Stimulated activated CD8-positive, alpha-beta memory T cell treated with anti-CD3 and anti-CD28 coated beads, Interleukin-12 subunit alpha, Interleukin-12 subunit beta, amount 100 ng/mL, for 4 hours (primary cell): ENCODE measurements at places on chromosomes 12 and 14.

GRCh38 chr14:63401646-63402045 lies 82.9 kb upstream of the GPHB5 start:
- DNase-seq: no peak

GRCh38 chr12:32248441-32249140 lies 141.9 kb downstream of the BICD1 start:
- DNase-seq: no peak

- no peak for DNase-seq
These were observed 382.2 kb downstream of the FUT8 start for GRCh38 chr14:65794674-65795279.

DNA sequence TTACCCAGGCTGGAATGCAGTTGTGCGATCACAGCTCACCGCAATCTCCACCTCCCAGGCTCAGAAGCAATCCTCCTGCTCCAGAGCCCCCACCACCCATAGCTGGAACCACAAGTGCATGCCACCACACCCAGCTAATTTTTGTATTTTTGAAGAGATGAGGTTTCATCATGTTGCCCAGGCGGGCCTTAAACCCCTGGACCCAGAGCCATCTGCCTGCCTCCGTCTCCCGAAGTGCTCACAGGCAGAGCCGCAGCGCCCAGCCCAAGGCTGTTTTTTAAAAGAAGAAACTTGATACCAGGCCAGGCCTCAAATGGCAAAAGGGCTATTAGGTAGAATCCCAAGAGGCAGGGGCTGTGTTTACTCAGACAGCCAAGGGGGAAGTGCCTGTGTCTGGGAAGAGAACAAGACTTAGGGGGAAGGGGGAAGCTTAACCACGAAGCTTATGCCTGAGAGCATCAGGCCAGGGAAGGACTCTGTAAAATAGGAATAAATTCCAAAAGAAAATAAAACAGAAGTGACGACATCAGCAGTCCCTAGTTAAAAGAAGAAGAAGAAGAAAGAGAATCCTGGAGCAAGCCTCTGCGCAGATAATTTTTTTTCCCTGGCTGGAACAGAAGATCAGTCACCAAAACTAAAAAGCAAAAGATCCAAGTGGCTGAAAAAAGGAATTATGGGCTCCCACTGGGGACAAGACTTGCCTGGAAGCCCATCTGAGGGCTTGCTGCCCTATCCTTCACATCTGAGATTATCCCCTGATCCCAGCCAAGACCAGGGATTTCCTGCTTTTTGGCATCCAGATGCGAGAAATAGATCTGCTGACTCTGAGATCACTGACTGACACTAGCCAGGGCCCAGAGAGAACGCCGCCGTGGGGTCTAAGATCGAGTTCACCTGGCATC lies 170.5 kb downstream of the NDUFA12 start:
- DNase-seq: no peak

DNA sequence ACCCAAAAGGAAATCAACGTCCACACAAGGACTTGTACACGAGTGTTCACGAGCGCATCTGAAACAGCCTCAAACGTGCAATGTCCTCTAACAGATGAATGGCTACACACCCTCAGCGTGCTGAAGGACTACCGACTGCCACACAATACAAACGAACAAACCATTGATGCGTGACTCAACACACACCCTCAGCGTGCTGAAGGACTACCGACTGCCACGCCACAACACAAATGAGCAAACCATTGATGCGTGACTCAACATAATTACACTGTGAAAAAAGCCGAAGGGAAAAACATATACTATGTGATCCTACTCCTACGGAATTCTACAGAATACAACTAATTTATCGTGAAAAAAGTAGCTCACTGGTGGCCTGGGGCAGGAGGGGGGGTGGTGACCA lies 25.1 kb upstream of the BTBD6 start:
- no peak for DNase-seq

- DNase-seq: no peak
These were observed 123.0 kb downstream of the PLXNC1 start for GRCh38 chr12:94271351-94271750.

GRCh38 chr14:76133103-76133502 lies 18.6 kb upstream of the GPATCH2L start:
- DNase-seq: no peak

DNA sequence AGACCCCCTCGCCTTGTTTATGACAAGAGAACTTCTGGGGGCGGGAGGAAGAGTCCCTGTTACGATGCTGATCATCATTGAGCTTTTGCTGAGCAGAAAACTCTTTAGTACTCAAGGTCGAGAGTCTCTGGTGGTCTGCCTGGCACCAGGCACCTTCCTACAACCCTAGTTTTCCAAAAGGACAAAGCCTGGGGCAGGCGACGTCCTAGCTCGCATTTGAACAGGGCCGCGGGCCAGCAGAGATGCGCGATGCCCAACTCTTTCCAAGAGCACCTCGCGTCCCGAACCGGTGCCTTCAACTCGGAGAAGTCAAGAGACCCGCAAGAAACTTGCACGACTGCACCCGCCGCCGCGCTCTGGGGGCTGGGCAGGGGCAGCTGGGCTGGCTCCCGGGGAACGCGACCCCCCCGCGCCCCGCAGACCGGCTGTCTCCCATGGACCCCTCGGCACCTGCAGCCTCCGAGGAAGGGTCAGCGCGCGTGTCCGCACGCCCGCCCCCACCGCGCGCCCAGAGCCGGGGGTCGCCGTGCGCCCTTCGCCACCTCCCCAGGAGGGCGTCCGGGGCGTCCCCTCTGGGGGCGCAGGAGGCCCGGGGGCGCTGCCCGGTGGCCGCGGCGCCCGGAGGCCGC lies 377 bp upstream of the BCL7A start:
- no peak for DNase-seq

GRCh38 chr14:67581643-67582042 lies 18.4 kb downstream of the PIGH start:
- DNase-seq: no peak

DNA sequence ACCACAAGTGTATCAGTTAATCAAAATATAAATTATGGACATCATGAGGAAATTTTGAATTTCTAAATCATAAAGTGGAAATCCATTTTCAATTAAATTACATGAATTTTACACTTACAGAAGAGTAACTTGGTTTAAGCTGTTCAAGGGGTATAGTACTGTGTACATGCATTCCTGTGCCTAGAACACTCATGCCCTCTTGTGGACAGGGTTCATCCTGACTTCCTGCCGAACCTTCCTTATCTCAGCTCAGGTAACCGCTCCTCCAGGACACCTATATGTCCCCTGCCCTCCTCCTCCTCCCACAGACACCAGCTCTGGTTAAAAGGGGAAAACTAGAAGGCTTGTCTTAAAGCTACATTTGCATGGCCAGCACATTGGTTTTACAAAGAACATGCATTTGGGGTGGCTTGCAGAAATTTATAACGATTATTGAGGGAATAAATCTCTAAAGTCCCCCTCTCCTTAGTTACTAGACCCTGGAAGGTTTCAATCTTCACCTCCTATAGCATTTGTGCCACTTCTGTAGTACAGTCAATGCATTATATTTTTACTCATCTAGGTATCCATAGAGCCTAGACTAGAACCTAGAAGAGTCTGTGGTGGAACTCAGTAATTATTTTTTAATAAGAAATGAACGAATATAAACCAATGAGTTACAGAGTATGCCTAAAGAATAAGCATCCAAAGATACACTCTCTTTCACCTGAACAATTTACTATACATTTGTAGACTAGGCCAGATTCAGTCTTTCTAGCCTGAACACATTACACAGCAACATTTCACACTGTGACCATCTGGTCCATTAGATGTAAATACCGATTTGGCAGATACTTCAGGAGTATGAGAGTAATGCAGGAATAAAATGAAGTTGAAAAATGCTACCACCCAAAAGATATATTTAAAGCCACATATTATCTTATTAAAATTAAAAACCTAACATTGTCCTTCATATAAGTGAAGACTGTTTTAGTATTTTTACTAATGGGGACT lies 345.6 kb downstream of the PAWR start:
- DNase-seq: no peak

- no peak for DNase-seq
These were observed 117.4 kb downstream of the EML1 start for GRCh38 chr14:99910337-99911309.

DNA sequence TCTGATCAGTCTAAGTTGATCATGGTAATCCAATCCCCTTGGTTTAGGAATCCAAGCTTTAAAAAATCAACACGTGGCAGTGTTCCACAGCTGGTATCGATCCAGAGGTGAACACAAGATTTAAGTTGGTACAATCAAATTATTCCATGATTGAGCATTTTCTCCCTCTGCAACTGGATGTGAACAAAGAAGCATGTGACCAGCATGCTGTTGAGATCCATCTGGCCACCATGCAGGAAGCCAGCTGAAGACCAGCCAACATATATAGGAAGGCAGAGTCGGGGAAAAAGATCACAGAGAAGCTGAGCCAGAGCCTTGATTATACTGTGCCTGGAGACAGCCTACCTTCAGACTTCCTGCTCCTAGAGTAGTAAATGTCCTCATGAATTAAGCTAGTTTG lies 158.3 kb downstream of the SEC23A start:
- DNase-seq: no peak

- no peak for DNase-seq
These were observed 164.9 kb downstream of the NAV3 start for GRCh38 chr12:77995436-77996167.

- no peak for DNase-seq
These were observed 12.8 kb downstream of the CFAP73 start for GRCh38 chr12:113162102-113163029.

DNA sequence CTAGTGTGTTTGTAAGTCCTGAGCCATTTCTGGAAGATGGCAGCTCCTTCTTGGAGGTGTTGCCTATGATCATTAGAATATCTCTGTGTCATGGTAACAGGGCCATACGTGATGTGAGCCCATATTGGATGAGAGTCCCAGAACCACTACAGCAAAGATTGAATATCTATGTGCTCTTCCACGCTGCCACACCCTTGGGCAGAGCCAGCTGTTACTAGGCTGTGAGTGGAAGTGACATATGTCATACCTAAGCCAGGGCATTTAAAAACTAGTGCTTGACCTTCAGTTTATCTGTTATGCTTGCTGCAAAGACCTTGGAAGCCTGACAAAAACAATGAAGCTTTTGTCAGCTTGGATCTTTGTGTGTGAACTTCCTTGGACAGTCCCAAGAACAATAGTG lies 495.1 kb upstream of the CCDC196 start:
- DNase-seq: no peak

- DNase-seq: no peak
These were observed 32.4 kb downstream of the FERMT2 start for GRCh38 chr14:52918486-52918885.

DNA sequence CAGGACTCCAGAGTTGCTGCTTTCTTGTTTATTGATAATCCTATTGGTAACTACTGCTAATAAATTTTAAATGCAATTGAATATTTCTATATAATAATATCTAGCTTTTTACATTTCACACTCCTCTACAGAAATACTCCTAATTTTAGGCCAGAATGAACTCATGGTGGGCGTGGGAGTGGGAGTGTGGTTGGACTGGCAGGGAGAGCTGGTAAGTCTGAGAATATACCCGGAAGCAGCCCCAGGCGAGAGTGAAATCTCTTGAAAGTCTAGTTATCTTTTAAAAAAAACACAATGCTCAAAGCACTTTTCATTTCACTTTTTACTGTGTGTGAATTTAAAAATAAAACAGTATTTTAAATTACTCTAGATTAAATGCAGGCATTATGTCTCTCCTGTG lies 4.7 kb downstream of the TMEM263 start:
- no peak for DNase-seq

DNA sequence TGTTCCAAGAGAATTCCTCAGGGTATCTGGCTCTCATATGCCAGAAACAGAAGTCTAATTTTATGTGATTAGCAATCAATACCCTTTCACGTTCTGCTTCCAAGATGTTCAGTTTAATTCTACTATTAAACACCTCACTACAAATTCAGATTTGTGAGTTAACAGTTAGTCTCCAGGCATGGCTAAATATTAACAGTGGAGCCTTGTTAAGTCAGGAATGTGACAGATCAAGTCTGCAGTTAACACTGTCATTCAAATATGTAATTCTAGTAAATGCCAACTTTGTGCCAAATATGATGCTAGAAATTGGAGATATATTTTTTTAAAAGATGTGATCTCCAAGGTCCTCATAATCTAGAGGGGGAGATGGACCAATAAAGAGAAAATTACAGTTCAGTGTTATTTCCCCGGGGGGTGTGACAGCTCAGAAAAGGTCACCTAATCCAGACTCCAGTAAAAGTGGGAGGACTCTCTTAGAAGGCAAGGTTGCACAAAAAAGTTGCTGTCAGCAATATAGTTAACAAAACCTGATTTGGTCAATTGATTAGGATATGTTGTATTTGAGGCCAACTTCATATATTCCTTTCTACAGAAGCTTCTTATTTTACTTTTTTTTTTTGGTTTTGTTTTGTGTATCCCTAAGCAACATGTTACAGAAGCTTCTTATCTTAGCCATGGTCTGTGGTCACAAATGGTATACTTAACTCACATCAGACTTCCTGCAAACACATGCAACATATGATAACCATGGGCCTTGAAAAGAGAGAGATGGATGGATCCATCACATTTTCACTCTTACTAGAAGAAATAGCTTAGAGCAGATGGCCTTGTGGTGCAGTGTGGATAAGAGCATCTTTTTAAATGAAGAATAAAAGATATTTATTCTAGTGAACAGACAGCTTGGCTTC lies 18.4 kb upstream of the RNU6-7 start:
- DNase-seq: no peak

DNA sequence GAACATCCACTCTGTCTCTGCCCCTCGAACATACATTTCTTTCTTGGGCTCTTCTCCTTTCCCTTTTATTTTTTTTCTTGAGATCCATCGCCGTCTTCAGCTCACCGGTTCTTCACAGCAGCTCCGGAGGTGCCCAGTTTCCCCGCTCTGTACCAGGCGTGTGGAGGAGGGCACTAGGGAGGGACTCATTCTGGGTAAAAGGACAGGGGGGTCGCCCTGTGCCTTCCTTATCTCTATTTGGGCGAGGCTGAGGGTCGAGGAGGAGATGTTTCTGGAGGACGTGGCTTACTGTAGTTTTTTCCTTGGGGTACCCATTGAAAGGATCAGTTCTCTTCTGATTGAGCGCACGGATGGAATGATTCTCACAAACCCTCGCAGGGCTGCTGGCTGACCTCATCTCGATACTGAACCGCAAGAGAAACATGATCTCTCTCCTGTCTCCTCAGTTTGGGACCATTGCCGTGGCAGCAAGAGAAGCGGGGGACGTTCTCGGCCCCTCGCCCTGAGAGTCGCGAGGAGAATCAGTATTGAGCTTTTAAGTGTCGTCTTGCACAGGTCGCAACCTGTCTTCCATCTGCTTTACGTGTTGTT lies 386 bp downstream of the LIN52 start:
- DNase-seq: no peak

DNA sequence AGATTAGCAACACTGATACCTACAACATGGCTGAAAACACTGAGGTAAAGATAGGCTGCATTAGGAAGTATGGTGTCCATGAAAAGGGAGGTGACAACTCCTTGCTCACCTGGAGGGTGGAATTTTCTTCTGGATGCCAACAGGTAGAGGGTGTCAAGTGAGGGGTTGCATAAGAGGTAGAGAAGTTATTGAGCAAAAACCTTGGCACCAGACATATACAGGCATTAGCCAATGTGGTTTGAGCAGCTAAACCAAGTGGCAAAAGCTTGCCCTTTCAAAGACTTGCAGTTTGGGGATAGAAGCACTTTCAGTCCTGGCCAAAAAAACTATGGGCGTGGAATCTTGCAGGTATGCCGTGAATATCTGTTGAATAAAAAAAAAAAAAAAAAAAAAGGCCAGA lies 3.8 kb downstream of the RITA1 start:
- no peak for DNase-seq
